Urinary bladder (tissue), 4 donors: ENCODE measurements at places on chromosomes 4 and X. TPM values are rescaled to one million over a fixed set of nuclear protein-coding genes. Genes with fewer than 3 reads are reported as not detected.

GRCh38 chr4:177489471-177490246 lies 47.4 kb upstream of the AGA start:
- no peak for DNase-seq

The OPN1MW2 gene
- not detected for polyA plus RNA-seq

GRCh38 chr4:25308761-25309160 lies 3.8 kb upstream of the ZCCHC4 start:
- no peak for DNase-seq

- no peak for DNase-seq
Observed at GRCh38 chr4:74738464-74739143, 55.7 kb downstream of the BTC start.

- DNase-seq = no peak
Observed at GRCh38 chr4:58166490-58166889, 1056.3 kb upstream of the IGFBP7 start.

The MAGEB10 gene
- not detected for polyA plus RNA-seq

The NDP gene
- polyA plus RNA-seq = 0.62 TPM

The XG gene
- 2.0 TPM for polyA plus RNA-seq

DNA sequence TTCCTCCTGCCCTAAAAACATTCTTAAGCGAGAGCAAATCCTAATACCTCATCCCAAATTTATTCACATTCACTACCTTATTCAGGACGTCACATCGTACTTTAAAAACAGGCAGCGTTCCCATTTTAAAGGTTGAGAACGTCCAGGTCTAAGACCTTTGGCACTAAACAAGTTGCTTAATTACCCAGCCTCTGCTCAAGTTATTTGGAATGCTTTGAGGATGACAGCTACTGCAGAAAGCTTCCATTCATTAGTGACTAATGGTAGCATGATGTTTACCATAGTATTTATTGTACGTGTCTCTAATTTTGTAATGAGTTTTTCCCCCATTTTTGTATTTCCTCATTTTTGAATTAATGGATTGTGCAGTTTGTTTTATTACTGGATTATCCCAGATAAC lies 1.5 kb downstream of the USP38 start:
- DNase-seq = no peak

- no peak for DNase-seq
Observed at GRCh38 chr4:128483041-128483440, 195.4 kb upstream of the PGRMC2 start.

DNA sequence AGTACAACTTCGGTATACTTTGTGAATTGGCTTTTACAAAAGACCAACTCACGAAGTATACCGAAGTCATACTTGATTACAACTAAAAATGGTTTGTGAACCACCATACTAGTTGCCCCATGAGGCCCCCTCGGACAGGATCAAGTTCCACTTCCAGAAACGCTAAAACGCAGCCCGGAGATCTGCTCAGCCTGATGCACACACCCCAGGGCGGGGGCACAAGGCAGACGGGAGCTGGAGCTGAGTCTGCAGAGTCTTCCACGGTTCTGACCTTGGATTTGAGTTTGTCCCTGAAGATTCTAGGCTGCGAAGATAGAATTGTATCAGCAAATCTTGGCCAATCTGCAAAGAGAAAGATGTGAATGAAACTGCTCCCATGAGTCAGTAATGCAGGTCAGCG lies 118.1 kb downstream of the SORCS2 start:
- no peak for DNase-seq

The KLKB1 gene
- 0.44 TPM for polyA plus RNA-seq

- DNase-seq = no peak
Observed at GRCh38 chr4:149008415-149009025, 566.3 kb upstream of the NR3C2 start.

The CT45A6 gene
- polyA plus RNA-seq = not detected

GRCh38 chrX:65671966-65672365 lies 4.5 kb downstream of the MSN start:
- DNase-seq = no peak

DNA sequence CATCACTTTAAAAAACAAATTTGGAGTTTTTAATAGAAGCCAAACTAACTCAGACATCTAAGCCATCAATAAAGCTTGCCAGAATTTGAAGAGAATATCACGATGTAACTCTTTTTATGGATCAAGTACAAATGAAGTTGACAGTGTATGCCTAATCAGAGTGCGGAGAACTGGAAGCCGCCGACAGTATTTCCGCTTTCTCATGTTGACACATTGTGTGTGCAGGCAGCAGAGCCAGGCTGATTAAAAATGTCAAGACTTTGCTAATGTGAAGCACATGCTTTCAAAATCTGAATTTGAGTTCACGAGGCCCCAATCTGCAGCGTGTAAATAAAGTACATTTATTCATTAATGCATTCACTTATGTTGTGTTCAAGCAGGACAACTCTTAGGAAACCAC lies 161.2 kb downstream of the TENM3 start:
- no peak for DNase-seq

DNA sequence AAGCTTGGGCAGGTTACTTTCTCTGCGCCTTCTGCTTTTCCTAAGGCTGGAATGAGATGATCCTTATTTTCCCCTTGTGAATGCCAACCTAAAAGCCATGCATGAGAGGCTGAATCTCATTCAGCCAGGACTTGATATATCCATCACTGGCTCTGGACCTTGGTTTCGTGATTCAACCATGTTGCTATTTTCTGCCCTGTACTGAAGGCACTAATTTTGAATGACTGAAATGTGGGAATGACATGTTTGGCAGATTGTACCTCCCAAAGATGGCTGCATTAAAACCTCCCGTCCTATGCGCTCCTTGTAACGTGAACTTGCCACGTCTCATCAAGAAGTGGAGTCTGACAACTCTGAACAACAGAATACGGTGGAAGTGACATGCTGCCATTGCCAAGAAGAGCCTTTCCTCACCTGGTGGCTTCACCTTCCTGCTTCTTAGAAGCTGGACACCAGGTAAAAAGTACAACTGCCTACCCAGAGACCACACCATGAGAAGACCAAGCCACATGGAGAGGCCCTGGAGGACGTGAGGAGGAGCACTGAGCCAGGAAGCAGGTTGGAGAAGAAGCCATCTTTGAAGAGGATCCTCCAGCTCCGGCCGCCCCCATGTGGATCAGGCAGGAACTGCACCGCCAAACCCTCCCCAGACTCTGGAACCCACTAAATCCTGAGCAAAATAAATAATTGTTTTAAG lies 174.5 kb downstream of the NSUN7 start:
- no peak for DNase-seq

DNA sequence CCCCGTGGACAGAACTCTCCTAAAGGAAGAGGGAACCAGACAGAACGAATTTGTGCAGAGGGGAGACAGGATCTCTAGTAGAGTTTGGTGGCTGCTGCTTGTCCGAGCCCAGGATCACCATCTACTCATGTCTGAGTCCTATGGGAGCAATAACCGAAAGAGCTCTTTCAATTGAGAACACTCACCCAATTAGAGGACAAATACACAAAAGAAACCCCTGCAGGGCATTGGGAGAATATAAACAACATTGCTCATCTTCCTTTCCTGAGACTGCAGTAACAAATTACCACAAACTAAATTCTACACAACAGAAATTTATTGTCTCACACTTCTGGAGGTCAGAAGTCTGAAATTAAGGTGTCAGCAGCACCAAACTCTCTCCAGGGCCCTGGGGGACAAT lies 65.6 kb downstream of the SPINK2 start:
- DNase-seq = no peak

DNA sequence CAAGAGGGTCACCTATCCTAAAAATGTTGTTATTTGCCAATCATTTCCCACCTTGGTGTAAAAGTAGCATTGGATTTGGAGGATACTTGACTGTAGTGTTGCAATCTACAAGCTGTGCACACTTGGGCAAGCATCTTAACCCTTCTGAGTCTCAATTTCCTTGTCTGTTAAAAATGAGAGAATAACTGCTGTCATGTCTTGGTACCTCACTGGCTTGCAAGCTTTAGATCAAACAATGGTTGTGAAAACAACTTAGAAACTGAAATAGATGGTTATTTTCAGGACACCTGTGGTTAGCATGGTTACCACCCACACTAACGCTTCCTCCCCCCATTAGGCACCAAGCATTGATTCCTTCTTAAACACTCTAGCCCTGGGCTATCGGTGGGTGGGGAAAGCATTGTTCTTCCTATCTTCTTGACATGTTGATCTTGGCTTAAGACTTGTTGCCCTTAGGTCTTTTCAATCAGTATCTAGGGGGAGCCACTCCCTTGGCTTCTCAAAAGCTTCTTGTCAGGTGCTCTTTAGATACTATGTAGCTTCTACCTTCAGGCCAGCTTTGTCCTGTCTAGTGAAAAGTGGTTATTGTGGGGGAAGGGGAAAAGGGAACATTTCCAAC lies 10.6 kb upstream of the AMOT start:
- DNase-seq = no peak

GRCh38 chrX:18160369-18160768 lies 60.3 kb downstream of the BEND2 start:
- no peak for DNase-seq

The CCDC110 gene
- 2.0 TPM for polyA plus RNA-seq

- no peak for DNase-seq
Observed at GRCh38 chrX:130696542-130696941, 206.5 kb downstream of the ENOX2 start.

- DNase-seq = no peak
Observed at GRCh38 chr4:43325220-43325967, 432.9 kb downstream of the GRXCR1 start.

The PPEF1 gene
- 0.15 TPM for polyA plus RNA-seq

DNA sequence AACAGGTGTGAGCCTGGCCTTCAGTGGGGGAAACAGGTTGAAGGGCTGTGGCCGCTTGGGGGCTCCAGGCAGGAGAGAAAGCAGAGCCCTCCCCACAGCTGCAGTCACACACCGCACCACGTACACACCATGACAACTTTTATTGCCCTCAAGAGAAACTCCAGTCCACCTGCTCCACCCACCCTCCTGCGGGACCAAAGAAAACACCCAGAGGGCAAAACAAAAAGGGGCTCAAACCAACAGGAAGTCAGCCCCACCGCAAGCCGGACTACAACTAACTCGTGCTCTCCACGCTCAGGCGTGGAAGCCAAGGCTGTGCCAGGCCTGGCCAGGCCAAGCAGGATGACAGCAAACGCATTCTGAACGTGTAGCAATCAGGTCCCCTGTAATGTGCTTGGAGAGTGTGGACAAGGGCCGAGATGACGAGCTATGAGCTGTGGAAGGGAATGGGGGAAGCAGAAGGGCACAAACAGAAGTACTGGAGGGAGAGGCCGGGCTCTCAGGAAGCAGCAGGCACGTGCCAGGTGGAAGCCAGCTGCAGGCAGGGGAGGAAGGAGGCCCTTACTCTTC lies 12.7 kb downstream of the SLC6A8 start:
- no peak for DNase-seq

The FAM184B gene
- 0.04 TPM for polyA plus RNA-seq
